Stimulated activated CD4-positive, alpha-beta T cell treated with anti-CD3 and anti-CD28 coated beads, Interleukin-15, amount 100 ng/mL, for 24 hours (primary cell): ENCODE measurements at places on chromosomes 5 and 9.

GRCh38 chr9:24846248-24846912, 300.7 kb upstream of the IZUMO3 start:
- DNase-seq: no peak

DNA sequence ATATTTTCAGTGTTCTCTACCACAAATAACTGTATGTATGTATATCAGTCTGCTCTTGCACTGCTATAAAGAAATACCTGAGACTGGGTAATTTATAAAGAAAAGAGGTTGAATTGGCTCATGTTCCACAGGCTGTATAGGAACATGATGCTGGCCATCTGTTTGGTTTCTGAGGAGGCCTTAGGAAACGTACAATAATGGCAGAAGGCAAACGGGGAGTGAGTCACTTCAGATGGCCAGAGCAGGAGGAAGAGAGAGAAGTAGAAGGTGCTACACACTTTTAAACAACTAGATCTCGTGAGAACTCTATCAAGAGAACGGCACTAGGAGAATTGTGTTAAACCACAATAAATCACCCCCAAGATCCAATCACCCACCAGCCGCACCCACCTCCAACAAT, 121.7 kb downstream of the ADAMTS6 start:
- DNase-seq: no peak

- no peak for DNase-seq
Measured at GRCh38 chr9:99457406-99457805, 235.3 kb downstream of the SEC61B start.

- DNase-seq: no peak
Measured at GRCh38 chr9:75156858-75157257, 68.5 kb downstream of the OSTF1 start.

DNA sequence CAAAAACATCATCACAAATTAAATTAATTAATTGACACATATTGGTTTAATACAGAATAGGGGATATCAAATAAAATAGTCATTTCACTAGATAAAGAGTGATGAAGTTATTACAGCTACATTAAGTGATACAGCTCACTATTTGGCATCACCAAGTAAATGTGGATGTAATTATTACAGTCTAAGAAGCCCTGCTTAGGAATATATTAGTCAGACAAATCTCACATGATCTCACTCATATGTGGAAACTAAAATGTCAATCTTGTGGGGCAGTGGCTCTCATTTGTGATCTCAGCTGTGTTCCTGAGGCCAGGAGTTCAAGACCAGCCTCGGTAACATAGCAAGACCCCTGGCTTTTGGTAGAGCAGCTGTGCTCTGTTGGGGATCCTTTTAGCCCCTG, 233.4 kb upstream of the RGMB start:
- DNase-seq: no peak

- DNase-seq: no peak
Measured at GRCh38 chr5:64763948-64764503, 4.5 kb downstream of the SREK1IP1 start.

DNA sequence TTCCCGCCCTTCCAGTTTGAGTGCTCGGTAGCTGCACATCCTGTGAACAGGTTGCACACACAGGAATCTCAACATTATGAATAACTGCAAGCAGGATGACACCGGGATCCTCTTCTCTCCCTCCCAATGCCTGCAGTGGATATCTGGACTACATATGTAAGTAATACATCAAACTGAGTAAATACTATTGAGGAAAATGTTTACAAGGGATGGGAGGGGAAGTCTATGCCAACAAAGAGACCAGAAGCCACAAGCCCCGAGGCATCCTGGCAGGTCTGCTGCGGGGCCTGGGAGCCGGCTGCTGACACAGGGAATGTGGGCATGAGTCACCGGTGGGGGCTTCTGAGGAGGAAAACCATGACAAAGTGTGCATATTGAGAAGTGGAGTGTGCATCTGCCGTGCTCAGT, 8.6 kb upstream of the ANKRD33B start:
- no peak for DNase-seq

- DNase-seq: no peak
Measured at GRCh38 chr9:112194969-112195431, 19.9 kb upstream of the SUSD1 start.

GRCh38 chr5:145467446-145467845, 367.7 kb downstream of the PRELID2 start:
- no peak for DNase-seq

- peak; percentile 30 for DNase-seq
Measured at GRCh38 chr5:59760785-59761348, 132.7 kb downstream of the PDE4D start.

DNA sequence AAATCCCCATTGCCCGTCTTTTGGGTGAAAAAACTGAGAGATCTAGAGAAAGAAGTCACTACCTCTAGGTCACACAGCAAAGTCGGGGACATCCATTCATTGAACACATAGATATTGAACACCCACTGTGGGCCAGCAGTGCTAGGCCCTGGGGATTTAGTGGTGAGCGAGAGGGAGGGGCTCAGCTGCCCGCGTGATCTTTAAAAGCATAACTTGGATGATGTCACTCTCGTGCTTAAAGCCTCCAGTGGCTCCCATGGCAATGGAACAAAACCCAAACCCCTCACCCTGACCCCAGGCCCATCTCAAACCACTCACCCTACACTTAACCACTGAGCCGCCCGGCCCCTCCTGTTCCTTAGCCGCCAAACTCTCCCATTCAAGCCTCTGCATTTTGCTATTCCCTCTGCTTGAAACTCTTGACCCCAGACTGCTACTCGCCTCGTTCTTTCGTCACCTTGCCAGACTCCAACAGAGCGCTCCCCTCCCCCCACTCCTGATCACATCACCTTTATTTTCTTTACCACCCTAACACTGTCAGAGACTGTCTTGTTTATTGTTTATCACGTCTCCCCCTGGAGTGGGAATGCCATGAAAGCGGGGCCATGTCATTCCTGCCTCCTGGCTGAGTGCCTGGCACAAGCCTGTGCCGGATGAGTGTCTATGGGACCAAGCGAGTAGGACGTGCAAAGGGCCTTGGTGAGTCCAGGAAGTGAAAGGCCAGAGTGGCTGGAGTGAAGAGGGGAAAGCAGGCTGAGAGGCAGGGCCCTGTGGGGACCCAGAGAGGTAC, 710 bp upstream of the PIP5KL1 start:
- peak; percentile 51 for DNase-seq

- DNase-seq: no peak
Measured at GRCh38 chr9:130185017-130185416, 12.8 kb downstream of the NCS1 start.

DNA sequence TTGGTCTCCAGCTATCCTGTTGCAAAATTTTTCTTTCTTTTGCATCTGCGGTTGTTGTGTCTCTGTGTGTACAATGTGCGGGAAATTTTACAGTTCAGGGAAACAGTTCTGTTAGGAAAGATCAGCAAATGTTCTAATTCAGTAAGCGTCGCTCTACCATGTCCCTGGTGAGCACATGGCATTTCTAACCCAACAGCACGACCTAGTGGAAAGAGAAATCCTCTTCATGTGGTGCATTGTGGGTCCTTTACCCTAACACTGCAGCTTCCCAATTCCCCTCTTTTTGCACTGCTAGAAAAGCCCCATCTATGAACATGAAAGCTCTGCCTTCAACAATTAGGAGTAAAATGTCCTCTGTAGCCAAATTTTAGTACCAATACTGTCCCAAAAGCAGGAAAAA, 974.2 kb upstream of the CDH9 start:
- DNase-seq: no peak

- DNase-seq: no peak
Measured at GRCh38 chr5:96247097-96247701, 185.8 kb downstream of the PCSK1 start.

GRCh38 chr9:123399803-123400378, 43.9 kb downstream of the CRB2 start:
- peak; percentile 50 for DNase-seq

GRCh38 chr9:136201609-136202453, 3.1 kb downstream of the LHX3 start:
- DNase-seq: no peak

- no peak for DNase-seq
Measured at GRCh38 chr5:72682561-72682960, 133.9 kb upstream of the TNPO1 start.

DNA sequence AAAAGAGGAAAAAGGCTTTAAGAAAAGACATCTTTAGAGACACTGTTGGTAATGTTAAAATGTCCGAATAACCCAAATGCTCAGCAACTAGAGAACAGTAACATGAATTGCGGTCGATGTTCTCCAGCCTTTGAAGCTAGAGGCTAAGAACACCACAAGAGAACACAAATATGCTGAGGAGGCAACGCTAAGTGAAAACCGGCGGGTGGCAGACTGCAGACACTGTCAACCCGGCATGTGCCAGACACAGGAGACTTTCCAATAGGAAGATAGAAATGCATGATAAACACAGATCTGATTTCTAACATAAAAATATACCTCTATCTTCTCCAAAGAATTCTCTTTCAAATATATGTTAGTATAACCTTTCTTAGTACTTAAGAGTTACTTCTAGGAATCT, 18.4 kb upstream of the DDX41 start:
- DNase-seq: no peak

DNA sequence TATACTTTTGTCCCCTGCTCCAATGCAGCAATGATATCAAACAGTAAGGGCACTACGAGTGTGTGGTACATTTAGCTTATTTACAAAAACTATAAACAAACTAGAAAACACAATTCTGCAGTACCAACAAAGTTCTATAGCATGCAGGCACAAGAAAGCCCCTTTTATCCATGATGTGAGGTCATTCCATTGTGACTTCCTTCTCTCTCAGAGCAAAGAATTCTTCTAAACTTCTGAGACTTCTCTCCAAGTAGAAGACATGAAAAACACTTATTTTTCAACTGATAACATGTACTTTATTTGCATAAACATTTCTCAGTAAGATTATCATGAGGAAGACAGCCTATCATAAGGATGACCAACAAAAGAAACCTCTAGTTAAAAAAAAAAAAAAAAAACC, 569.8 kb downstream of the TLE1 start:
- DNase-seq: no peak

GRCh38 chr5:62720031-62720441, 141.4 kb downstream of the LRRC70 start:
- peak; percentile 17 for DNase-seq

- no peak for DNase-seq
Measured at GRCh38 chr9:14294659-14295058, 19.3 kb downstream of the NFIB start.
